ENCODE measurements at places on chromosomes 12 and 14. TPM values are rescaled to one million over a fixed set of nuclear protein-coding genes. Genes with fewer than 3 reads are reported as not detected.

The GALNT8 gene
- 0.13 TPM for total RNA-seq

DNA sequence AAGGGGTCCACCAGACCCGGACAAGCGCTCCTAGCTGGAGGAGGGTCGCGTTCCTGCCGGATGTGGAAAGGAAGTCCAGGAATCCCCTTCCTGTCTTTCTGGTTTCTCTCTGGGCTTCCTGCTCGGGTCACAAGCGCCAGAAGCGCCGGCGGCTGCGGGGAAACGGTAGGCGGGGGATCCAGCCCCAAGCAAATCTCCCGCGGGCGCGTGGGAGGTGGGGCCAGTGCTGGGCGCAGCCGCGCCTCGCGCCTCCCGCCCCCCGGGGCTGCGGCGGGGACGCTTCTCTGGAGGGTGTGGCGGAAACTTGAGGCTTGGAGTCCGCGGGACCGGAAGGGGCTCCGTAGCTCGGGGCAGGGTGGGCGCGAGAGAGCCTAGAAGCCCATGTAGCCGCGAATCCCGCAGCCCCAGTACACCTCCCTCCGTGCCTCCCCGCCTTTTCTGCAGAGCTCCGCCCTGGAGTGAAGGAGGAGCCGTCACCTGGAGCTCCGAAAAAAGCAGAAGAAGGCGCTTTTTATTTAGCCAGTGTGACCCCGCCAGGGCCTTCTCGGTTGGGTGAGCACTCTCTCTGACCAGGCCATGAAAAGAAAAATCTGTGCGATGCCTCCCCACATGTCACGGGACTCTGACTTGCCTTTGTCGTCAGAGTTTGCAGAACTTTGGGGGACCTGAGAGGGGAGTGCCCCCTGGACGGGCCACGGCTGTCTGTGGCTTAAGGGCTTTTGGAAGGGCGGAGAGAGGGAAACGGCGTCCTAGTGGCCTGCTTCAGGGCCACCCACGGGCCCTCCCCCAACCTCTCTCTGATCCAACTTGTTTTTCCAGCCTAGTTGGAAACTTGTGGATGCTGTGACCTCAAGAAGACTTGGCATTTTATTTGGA lies 21.4 kb upstream of the CLEC2D start:
- no peak for DNase-seq

The FOXA1 gene
- total RNA-seq, result not detected

The TUNAR gene
- not detected for total RNA-seq

DNA sequence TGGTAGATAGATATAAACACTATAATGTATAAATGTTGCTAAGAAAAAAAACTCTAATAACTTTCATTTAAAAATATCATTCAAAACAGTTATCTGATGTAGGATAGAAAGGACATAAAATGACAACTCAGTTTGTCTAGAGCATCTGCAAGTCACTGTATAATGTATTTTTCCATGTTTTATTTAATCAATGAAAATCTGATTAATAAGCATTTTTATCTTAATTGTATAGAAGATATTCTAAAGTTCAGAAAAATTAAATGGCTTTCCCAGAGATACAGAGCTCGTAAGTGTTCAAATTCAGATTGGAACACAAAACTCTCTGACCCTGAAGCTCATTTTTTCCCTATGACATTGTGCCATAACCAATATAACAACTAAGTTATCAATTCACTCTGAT lies 295.9 kb upstream of the DCN start:
- no peak for DNase-seq

DNA sequence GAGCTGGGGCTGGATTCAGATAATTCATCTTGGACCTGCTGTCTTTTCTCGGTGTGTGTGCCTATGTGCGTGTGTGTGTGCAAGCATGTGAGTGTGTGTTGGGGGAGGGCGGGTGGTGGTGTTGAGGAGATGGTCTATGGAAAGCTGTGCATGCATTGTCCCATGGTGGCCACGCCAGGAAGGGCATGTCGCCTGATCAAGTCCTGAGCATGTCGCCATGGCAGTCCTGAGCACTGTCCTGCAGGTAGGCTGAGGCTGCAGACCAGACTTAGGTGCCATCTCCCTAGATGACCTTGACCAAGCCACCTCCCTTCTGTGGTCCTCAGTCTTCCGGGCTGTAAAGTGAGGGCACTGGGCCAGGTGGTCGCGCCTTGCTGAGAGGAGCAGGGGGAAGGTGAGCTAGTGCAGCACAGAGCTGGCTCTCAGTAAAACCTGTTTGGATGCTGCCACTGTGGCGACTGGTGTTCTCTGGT lies 81.4 kb downstream of the PAPOLA start:
- no peak for DNase-seq

The SOAT2 gene
- not detected for total RNA-seq

DNA sequence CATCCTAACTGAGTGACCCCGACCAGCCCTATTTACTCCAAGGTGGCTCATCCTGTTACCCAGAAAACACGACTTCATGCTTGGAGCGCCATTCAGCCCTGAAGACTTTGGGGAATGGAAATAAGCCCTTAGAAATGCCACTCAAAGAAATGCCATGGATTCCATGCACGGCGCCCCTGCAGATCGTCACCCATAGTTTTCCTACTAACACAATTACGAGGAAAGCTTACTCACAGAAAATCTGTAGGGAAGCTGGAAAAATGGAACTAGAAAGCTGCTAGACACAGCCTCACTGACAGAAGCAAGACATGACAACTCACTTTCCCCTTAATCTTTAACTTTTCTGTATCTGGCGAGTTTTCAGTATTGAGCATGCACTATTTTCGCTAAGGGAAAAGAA lies 19.5 kb downstream of the NUAK1 start:
- no peak for DNase-seq

- no peak for DNase-seq
These were observed 25.5 kb downstream of the ETV6 start for GRCh38 chr12:11674894-11675390.

DNA sequence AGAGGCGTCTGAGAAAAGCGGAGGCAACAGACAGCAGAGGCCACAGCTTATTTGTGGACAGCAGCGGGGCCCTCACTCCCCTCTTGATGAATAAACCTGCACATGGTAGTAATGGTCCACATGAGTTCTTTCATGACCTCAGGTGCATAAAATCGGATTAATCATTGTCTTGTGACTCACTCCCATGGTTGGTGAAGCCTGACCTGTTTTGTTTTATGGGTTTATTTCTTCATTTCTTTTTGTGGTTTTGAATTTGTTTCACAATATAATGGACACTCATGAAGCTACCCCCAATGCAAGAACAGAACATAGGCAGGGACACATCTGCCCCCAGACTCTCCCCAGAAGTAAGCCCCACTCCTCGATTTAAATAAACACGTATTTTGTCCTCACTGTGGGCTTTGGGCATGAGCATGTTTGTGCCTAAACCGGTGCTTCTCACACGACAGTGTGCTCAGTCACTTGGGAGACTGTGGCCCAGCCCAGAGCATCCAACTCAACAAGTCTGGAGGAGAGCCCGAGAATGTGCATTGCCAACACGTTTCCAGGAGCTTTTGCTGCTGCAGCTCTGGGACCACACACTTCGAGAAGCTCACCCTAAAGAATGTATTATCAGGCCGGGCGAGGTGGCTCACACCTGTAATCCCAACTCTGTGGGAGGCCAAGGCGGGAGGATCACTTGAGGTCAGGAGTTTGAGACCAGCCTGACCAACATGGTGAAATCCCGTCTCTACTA lies 116.1 kb downstream of the SCARB1 start:
- no peak for DNase-seq

DNA sequence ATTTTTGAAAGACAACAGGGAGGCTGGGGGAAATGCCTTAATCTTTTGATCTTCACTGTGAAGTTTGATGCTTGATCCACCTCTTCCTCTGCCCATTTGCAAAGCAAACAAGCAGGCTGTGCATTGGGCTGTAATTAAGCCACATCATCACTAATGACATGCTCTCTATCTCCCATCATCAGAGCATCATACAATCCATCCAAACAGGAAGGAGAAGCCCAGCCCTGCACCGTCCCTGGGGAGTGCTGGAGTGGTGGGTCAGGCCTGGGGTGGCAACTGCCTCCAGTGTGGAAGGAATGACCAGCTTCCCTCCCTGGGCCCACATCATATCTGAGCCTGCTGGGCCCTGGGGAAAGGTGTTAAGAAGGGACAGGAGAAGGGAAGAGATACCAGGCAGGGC lies 6.9 kb upstream of the KRT74 start:
- DNase-seq, result no peak

DNA sequence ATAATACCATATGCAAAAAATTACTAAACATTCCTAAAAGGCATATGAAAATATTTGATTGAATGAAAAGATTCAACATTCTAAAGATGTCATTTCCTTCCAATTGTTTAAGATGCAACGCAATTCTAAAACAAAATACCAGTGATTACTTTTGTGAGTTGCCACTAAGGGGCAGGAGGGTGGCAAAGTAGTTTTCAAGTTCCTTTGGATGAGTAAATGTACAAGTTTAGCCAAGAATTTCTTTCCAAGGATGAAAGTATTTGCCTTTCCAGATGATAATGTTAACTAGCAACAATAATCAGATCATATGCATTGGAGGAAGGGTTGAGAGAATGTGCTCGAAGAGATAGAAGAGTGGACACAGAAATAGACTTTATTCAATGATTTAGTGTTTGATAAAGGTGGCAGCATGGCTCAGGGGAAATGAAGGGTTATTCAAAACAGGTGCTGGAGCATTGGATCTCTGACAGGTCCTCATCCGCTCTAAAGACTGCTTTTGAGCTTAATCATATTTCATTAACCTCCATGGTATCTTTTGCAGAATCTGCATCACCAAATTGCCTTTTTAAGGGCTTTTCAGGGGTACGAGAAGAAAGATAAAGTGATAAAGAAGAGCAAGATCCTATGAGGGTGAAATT lies 678.5 kb upstream of the TBX3 start:
- no peak for DNase-seq

DNA sequence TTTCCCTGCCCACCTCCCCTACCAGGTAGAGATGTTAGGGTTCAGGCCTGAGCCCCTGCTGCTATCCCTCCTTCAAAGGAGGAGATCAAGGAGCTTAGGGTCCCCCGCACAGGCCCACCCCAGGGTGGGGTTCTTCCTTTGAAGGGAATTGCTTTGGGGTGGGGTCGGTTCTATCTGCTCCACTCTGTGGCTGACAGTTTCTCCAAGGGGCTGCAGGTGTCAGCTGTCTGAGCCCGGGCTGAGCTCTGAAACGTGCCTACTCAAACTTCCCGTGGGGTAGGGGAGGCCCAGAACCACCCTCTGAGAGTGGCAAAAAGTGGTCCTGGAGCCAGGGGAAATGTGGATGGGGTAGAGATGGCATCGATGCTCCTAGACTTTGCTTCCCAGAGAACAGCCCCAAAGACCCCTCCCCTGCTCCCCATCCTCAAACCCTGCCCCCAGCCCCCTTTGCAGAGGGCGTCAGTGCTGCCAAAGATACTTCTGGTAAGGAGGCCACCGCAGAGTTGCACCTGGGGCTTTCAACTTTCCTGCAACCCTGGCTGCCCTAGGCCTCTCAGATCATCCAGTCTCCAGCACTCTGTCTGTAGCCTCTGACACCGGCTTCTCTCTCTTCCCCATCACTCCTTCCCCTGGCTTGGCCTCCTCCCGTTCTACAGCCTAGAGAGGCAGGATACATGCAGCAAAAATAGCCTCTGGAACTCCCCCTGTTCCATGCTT lies 6.3 kb upstream of the CD4 start:
- no peak for DNase-seq

The AKAP3 gene
- total RNA-seq, result 1.5 TPM

The PPP4R4 gene
- total RNA-seq, result not detected

DNA sequence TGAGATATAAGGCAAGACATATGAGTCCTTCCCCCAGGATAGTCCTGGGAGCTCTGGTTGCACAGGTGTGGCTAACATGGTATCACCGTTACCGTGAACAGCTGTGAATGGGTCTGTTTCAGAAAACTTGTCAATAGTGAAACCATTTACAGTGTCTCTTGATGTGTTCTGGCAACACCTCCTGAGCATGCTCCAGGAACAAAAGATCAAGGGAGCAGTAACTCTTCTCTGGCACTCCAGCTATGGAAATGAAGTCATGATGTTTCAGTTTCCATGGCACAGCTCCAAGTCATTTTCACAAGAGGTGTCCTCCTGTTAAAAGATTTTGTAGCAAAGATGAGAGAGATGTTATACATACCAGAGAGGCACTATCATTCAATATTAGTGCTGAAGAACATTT lies 253.7 kb downstream of the SNAPC1 start:
- DNase-seq, result no peak

The LIN7A gene
- total RNA-seq, result 0.13 TPM

DNA sequence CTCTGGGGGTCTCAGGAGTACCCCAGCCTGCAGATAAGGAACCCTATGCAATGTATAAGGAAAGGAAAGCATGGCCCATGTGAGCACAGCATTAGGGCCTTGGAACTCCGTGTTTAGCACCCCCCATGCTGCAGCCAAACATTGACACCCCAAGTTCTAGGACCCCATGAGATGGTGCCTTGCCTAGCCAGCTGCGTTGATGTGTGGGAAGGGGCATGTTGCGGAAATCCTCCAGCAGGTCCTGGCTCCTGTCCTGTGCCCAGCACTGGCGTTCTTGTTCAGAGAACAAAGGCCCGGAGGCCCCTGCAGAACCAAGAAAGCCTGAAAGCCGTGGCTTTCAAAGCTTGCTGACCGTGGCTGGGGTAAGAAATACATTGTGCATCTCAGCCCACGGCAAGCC lies 99.4 kb upstream of the DIO3 start:
- no peak for DNase-seq

The FAM186B gene
- 0.13 TPM for total RNA-seq

The FZD10 gene
- total RNA-seq, result 6.4 TPM

DNA sequence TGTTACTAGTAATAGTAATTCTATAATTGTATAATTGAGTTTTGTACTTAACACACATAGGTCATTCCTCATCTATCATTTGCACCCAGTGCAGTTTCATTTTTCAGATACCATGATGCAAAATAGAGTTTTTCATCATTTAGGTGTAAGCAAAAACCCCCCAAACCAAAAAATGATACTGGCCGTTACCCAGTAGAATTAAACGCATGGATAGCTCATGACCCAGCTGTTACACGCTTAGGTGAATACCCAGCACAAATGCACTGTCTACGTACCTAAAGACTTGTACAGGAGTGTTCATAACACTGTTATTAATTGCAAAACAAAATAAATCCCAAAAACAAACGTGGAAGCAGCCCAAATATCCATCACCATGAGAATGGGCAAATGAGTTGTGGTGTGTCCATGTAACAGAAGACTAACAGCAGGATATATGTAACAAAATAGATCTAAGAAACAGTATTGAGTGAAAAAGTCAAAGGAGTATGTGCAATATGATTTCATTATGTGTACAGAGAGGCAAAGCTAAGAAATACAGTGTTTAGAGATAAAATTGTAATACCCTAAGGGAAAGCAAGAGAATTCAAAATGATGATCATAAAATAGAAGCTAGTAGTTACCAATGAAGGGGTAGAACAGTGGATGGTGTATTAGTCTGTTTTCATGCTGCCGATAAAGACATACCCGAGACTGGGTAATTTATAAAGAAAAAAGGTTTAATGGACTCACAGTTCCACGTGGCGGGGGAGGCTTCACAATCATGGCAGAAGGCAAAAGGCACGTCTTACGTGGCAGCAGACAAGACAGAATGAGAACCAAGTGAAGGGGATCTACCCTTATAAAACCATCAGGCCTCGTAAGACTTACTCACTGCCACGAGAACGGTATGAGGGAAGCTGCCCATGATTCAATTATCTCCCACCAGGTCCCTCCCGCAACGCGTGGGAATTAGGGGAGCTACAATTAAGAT lies 49.8 kb downstream of the EID3 start:
- DNase-seq, result no peak
